Kidney epithelial cell (primary cell): ENCODE measurements at places on chromosomes 4 and X. TPM values are rescaled to one million over a fixed set of nuclear protein-coding genes. Genes with fewer than 3 reads are reported as not detected.

The VSIG1 gene
- 0.27 and 0.29 TPM in 2 replicates for total RNA-seq

The NDST4 gene
- total RNA-seq: not detected in 2 replicates

The GASK1B gene
- total RNA-seq: 1.8 and 2.6 TPM in 2 replicates

The DKK2 gene
- not detected in 2 replicates for total RNA-seq

The WDR17 gene
- 2.9 and 3.7 TPM in 2 replicates for total RNA-seq

The MAGEA6 gene
- total RNA-seq: not detected in 2 replicates

The LRRC66 gene
- total RNA-seq: 0.04 and 0.68 TPM in 2 replicates

The FAM9B gene
- not detected in 2 replicates for total RNA-seq

The METAP1 gene
- total RNA-seq: 56.0 and 58.9 TPM in 2 replicates

The CNGA1 gene
- total RNA-seq: 0.04 TPM in 1 of 2 replicates, not detected in the other

The STBD1 gene
- total RNA-seq: 6.1 and 7.4 TPM in 2 replicates

The RTL9 gene
- under 0.01 TPM in 1 of 2 replicates, not detected in the other for total RNA-seq

The AMBN gene
- total RNA-seq: not detected in 2 replicates

The SPRY1 gene
- 4.8 and 9.1 TPM in 2 replicates for total RNA-seq

The CYP2U1 gene
- total RNA-seq: 11.8 and 12.3 TPM in 2 replicates

The CXorf58 gene
- total RNA-seq: 0.34 TPM in 1 of 2 replicates, not detected in the other

The MMRN1 gene
- not detected in 2 replicates for total RNA-seq

The CT45A2 gene
- total RNA-seq: not detected in 2 replicates

The CD40LG gene
- not detected in 2 replicates for total RNA-seq

The RTL5 gene
- total RNA-seq: 2.3 and 2.7 TPM in 2 replicates

The NLGN3 gene
- 0.13 and 0.34 TPM in 2 replicates for total RNA-seq

The PPEF2 gene
- not detected in 2 replicates for total RNA-seq

The TXK gene
- 0.48 and 0.67 TPM in 2 replicates for total RNA-seq

The NUDT11 gene
- 8.5 and 8.9 TPM in 2 replicates for total RNA-seq

The ANXA3 gene
- 271 and 297 TPM in 2 replicates for total RNA-seq

The PNMA3 gene
- total RNA-seq: 1.5 and 1.7 TPM in 2 replicates

The P2RY10 gene
- total RNA-seq: not detected in 2 replicates

The KCNE5 gene
- not detected in 2 replicates for total RNA-seq

The PGAM4 gene
- total RNA-seq: not detected in 2 replicates

The BEX5 gene
- 4.2 and 7.2 TPM in 2 replicates for total RNA-seq

The CENPI gene
- 1.8 and 2.6 TPM in 2 replicates for total RNA-seq

The PCDH18 gene
- 0.41 and 1.2 TPM in 2 replicates for total RNA-seq

The BEND4 gene
- 0.07 and 0.13 TPM in 2 replicates for total RNA-seq
